Activated CD8-positive, alpha-beta T cell treated with anti-CD3 and anti-CD28 coated beads for 36 hours (primary cell): ENCODE measurements at places on chromosomes 5 and 9. TPM values are rescaled to one million over a fixed set of nuclear protein-coding genes. Genes with fewer than 3 reads are reported as not detected.

- no peak for DNase-seq
These were observed 20.7 kb downstream of the KIF2A start for GRCh38 chr5:62326702-62327101.

DNA sequence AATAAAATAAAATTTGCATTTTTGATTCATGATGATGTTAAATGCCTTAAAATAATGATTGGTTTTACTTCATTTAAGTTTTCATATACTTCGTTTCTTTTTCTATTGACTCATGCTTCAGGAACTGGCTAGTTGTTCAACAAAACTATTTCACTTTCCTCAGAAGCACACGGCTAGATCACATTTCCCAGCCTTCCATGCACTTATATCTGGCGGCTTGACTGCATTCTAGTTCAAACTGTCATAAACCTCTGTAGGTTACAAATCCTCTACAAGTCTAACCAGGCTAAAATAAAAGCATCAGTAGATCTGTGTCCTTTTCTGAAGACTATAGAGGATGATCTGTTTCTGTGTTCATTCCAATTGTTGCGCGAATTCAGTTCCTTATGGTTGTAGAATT, 46.3 kb upstream of the CNTLN start:
- DNase-seq: no peak

Gene LCP2
- total RNA-seq: 259 TPM

Gene FGFR4
- 2.2 TPM for total RNA-seq
